ENCODE measurements at places on chromosomes 16 and 17. TPM values are rescaled to one million over a fixed set of nuclear protein-coding genes. Genes with fewer than 3 reads are reported as not detected.

DNA sequence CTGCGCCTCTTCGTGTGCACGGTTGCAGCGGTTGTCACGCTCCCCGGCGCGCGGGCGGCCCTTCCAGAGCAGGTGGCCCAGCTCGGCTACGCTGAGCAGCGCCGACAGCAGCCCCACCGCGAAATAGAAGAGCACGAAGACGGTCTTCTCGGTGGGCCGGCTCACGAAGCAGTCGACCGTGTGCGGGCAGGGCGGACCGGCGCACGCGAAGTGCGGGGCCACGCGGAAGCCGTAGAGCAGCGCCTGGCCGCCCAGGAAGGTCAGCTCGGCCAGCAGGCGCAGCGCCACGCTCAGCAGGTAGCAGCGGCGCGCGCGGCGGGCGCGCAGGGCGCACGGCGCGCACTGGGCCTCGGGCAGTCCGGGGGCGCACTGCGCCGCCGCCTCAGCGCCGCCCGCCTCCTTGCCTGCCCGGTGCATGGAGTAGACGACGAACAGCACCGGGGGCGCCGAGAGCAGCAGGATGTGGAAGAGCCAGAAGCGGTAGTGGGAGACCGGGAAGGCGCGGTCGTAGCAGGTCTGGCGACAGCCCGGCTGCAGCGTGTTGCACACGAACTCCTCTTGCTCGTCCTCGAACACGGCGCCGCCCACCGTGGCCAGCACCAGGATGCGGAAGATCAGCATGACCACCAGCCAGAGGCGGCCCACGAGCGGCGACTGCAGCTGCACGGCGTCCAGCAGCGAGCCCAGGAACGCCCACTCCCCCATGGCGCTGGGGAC, 1.3 kb downstream of the GJD3 start:
- H3K36me3 ChIP-seq = no peaks in the 10 kb centered on the region
- DNase-seq = no peak
- H3K27me3 ChIP-seq = peaks cover 32% of the 10 kb centered on the region
- H3K27ac ChIP-seq = no peak overlapping the region
- peaks cover 22% of the 10 kb centered on the region for H3K4me1 ChIP-seq
- peak overlapping the region; percentile 72 for H3K4me3 ChIP-seq

DNA sequence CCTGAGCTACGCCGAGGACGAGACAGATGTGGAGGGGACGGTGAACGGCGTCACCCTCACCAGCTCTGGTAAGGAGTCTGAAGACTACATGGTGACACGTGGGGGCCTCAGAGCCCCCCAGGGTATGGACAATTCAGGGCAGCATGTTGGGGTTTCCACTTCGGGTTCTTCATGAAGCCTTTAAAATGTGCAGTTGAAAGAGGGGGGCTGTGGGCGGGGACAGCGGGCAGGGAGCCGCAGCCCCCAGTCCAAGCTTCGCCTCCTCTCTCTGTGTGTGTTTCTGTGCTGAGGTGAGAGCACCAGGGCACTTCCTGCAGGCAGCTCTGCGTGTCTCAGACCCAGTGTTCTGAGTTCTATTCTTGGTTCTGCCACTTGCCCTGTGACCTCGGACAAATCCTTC, 24.0 kb downstream of the NMRAL1 start:
- no peak overlapping the region for H3K27ac ChIP-seq
- no peaks in the 10 kb centered on the region for H3K27me3 ChIP-seq
- no peak overlapping the region for H3K4me3 ChIP-seq
- no peaks in the 10 kb centered on the region for H3K4me1 ChIP-seq

IRX6 gene
- polyA plus RNA-seq = not detected

GRCh38 chr17:36182176-36183000, 6.0 kb upstream of the TBC1D3B start:
- no peak overlapping the region for H3K27ac ChIP-seq
- peaks cover 6% of the 10 kb centered on the region for H3K4me1 ChIP-seq
- H3K4me3 ChIP-seq = peak overlapping the region; percentile 65
- no peak for DNase-seq
- peaks cover 46% of the 10 kb centered on the region for H3K27me3 ChIP-seq
- H3K36me3 ChIP-seq = no peaks in the 10 kb centered on the region

DNA sequence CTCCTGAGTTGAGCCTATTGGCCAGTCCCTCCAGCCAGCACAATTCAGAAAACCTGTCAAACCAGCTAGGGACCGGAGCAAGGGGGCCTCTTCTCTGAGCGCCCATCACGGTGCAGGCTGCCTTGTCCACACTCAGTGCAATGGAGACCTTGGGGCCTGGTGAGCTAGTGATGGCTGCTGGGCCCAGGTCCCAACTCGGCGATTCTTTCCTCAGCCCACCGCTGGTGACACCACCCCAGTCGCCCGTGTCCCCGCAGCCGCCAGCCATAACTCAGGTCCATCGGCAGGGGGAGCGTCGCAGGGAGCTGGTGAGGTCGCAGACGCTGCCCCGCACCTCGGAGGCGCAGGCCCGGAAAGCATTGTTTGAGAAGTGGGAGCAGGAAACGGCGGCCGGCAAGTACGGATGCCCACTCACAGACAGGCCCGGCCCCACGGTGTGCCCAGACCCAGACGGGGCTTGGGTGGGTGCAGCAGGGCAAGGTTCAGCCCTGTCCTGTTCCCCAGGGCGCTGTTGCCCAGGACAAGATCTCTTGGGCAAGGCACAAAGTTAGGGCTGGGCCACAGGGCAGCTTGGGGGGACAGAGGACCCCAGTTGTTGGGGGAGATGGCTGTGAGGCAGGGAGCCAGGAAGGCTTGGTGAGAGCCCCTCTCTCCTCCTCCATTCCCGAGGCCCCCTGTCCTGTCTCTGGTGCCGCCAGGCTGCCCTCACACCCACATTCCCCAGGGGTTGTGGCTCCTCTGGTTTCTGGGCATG, 10.8 kb downstream of the SMTNL2 start:
- H3K4me3 ChIP-seq = peak overlapping the region; percentile 55
- DNase-seq = no peak
- H3K27me3 ChIP-seq = peaks cover 5% of the 10 kb centered on the region
- no peaks in the 10 kb centered on the region for H3K36me3 ChIP-seq
- H3K4me1 ChIP-seq = peaks cover 4% of the 10 kb centered on the region

PNMT gene
- not detected for polyA plus RNA-seq

- H3K4me1 ChIP-seq = no peaks in the 10 kb centered on the region
- H3K36me3 ChIP-seq = no peaks in the 10 kb centered on the region
- H3K27me3 ChIP-seq = no peaks in the 10 kb centered on the region
- H3K4me3 ChIP-seq = no peak overlapping the region
- no peak for DNase-seq
These were observed 86.0 kb upstream of the KIF2B start for GRCh38 chr17:53736516-53737240.

DNA sequence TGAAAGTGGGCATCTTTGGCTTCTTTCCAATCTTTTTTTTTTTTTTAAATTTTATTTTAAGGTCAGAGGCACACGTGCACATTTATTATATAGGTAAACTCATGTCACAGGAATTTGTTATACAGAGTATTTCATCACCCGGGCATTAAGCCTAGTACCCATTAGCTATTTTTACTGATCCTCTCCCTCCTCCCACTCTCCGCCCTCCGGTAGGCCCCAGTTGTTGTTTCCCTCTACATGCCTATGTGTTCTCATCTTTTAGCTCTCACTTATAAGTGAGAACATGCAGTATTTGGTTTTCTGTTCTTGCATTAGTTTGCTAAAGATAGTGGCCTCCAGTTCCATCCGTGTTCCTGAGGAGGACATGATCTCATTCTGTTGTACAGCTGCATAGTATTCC, 108.5 kb downstream of the CYB561 start:
- H3K4me1 ChIP-seq = no peaks in the 10 kb centered on the region
- no peak overlapping the region for H3K27ac ChIP-seq
- H3K36me3 ChIP-seq = peaks cover 19% of the 10 kb centered on the region

CAVIN1 gene
- polyA plus RNA-seq = not detected

- no peak overlapping the region for H3K27ac ChIP-seq
- H3K4me1 ChIP-seq = peaks cover 8% of the 10 kb centered on the region
- no peak for DNase-seq
- H3K27me3 ChIP-seq = no peaks in the 10 kb centered on the region
These were observed 5.1 kb upstream of the CLUH start for GRCh38 chr17:2716649-2717048.

- no peak for DNase-seq
- no peak overlapping the region for H3K27ac ChIP-seq
- H3K4me1 ChIP-seq = peaks cover 38% of the 10 kb centered on the region
These were observed 43.9 kb downstream of the KLHDC4 start for GRCh38 chr16:87721622-87722585.

PIMREG gene
- polyA plus RNA-seq = not detected

GRCh38 chr17:69501591-69502468, 87.3 kb downstream of the MAP2K6 start:
- DNase-seq = no peak
- peak overlapping the region; percentile 57 for H3K27ac ChIP-seq
- H3K4me1 ChIP-seq = peaks cover 52% of the 10 kb centered on the region
- peak overlapping the region; percentile 71 for H3K4me3 ChIP-seq
- H3K36me3 ChIP-seq = no peaks in the 10 kb centered on the region

GRCh38 chr17:2783310-2784030, 12.8 kb upstream of the RAP1GAP2 start:
- peaks cover 16% of the 10 kb centered on the region for H3K27me3 ChIP-seq
- peak overlapping the region; percentile 49 for H3K27ac ChIP-seq
- H3K4me1 ChIP-seq = no peaks in the 10 kb centered on the region
- no peak for DNase-seq
- no peak overlapping the region for H3K4me3 ChIP-seq

NR1D1 gene
- polyA plus RNA-seq = not detected

PIGQ gene
- 22.2 TPM for polyA plus RNA-seq

MGAT5B gene
- not detected for polyA plus RNA-seq

DNA sequence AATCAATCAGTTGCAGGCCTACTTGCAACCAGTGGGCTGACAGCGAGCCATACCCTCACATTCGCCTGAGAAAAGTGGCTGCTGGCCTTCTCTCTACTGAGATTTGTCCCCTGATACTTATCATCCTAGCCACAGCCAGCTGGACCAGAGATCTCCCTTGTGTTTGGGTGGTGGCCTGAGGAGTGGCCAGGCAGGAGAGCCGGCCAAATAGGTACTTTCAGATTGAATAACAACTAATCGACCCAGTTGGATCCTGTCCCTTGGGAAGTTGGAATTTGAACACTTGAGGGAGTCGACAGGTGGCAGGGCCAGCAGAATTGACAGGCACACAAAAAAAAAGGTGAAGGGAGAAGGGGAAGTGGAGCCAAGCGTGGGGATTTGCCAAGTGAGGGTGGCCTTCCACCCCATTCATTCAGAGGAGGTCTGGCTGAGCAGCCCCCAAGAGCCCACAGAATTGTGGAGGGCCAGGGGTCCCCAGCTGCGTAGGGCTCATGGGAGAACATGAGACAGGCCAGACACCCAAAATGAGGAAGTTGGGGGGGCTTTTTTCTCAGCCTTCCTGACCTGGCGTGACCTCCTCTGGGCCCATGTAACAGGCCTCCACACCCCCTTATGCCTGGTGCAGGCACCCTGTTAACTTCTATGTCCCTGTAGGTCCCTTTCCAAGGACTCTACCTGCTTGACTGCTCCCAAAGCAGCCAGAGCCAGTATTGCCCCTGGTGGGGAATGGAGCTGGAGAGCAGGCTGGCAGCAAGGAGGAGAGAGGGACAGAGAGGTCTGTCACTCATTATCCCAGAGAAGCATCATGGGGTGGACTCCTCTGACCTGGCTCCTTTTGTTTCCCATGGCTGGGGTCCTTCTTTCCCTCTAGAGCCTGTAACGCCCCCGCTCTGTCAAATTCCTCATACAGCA, 2.9 kb upstream of the RANGRF start:
- peak; percentile 26 for DNase-seq
- no peaks in the 10 kb centered on the region for H3K27me3 ChIP-seq
- peaks cover 46% of the 10 kb centered on the region for H3K4me1 ChIP-seq
- H3K4me3 ChIP-seq = no peak overlapping the region
- peak overlapping the region; percentile 71 for H3K27ac ChIP-seq

GRCh38 chr16:66950437-66950836, 10.6 kb upstream of the CES3 start:
- DNase-seq = no peak
- H3K27me3 ChIP-seq = peaks cover 44% of the 10 kb centered on the region
- H3K4me3 ChIP-seq = no peak overlapping the region
- no peaks in the 10 kb centered on the region for H3K36me3 ChIP-seq
- H3K27ac ChIP-seq = no peak overlapping the region

CD300LG gene
- polyA plus RNA-seq = not detected

KRTAP4-9 gene
- polyA plus RNA-seq = not detected

DNA sequence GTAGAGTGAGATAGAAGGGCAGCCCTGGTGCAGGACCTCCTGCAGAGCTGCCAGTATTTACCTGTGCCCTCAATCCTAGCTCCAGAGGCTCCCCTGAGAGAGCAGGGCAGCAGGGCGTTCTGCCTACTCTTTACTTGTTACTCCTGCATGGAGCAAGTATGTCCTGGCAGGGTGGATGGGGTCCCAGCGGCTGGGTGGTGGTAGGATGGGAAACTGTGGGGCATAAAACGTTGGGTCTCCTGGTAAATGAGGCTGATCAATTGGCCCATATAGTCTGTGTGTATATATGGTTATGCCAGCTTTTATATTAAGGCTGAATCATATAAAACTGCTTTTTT, 192.0 kb downstream of the NTN1 start:
- no peak for DNase-seq
- H3K4me3 ChIP-seq = no peak overlapping the region
- H3K4me1 ChIP-seq = no peaks in the 10 kb centered on the region

GRCh38 chr17:3998436-3998835, 34.2 kb upstream of the ATP2A3 start:
- H3K27ac ChIP-seq = no peak overlapping the region
- no peak overlapping the region for H3K4me3 ChIP-seq
- peaks cover 4% of the 10 kb centered on the region for H3K4me1 ChIP-seq
- no peaks in the 10 kb centered on the region for H3K36me3 ChIP-seq

GRCh38 chr17:7322520-7323194, 6.5 kb downstream of the NEURL4 start:
- no peak for DNase-seq
- H3K4me3 ChIP-seq = no peak overlapping the region
- H3K36me3 ChIP-seq = no peaks in the 10 kb centered on the region
- H3K27me3 ChIP-seq = no peaks in the 10 kb centered on the region
- no peak overlapping the region for H3K27ac ChIP-seq

STX1B gene
- not detected for polyA plus RNA-seq

GRCh38 chr16:11303405-11304138, 22.4 kb upstream of the PRM1 start:
- DNase-seq = no peak
- peaks cover 72% of the 10 kb centered on the region for H3K4me1 ChIP-seq
- H3K36me3 ChIP-seq = no peaks in the 10 kb centered on the region
- H3K4me3 ChIP-seq = no peak overlapping the region

- H3K27ac ChIP-seq = no peak overlapping the region
- no peaks in the 10 kb centered on the region for H3K4me1 ChIP-seq
- no peaks in the 10 kb centered on the region for H3K36me3 ChIP-seq
- DNase-seq = no peak
These were observed 223.4 kb downstream of the HS3ST3A1 start for GRCh38 chr17:13378361-13378760.

- DNase-seq = peak; percentile 44
- peaks cover 31% of the 10 kb centered on the region for H3K27me3 ChIP-seq
These were observed 1.6 kb downstream of the BAHCC1 start for GRCh38 chr17:81396722-81397313.
